Astrocyte of the hippocampus (primary cell): ENCODE measurements at places on chromosomes 7 and 10.

DNA sequence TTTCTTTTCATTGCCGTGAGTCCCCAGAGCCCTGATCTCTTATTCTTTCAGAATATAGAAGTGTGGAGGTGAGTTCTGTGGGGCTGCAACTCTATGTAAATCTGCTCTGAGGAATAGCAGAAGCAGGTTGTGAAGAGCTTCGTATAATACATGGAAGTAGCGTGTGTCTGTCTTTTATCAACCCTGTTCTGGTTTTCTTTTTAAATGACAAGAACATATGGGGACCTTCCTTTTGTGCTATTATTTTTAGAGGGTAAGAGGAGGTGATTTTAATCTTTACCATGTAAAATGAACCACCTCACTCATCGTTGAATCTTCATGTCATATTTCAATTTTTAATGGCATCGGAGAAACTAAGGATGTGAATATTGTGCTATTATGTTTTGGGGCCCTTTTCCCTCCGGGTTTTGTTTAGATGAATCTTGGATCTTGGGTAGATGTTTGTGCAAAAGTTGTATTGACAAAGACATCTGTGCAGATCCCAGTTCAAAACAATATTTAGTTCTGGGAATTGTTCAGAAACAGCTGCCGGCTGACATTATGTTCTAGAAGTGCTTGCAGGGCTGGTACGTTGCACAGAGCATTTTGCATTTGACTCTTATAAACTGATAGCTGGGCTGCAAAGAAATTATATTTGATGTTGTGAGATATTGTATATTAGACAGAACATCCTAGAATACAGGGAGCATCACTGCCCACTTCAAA, 46.7 kb downstream of the PLXDC2 start:
- DNase-seq, result no peak

DNA sequence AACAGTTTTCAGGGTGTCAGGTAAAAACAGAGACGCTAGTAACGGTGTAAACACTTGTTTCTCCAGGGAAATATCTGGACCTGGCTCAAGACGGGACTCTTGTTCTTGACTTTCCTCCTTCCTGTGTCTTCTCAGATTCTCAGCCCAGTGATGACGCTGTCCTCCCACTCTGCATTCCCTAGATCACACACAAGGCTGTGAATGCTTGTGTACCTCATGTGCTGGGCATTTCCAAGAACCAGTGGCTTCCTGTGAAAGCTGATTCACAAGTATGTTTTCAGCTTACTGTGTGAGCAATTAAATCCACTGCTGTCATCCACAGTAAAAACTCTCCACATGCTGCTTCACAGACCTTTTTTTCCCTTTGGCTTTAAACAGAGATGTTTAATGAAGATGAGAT, 193.8 kb upstream of the DPP6 start:
- DNase-seq, result peak; percentile 6

GRCh38 chr7:3914051-3914775, 613.2 kb downstream of the SDK1 start:
- no peak for DNase-seq

DNA sequence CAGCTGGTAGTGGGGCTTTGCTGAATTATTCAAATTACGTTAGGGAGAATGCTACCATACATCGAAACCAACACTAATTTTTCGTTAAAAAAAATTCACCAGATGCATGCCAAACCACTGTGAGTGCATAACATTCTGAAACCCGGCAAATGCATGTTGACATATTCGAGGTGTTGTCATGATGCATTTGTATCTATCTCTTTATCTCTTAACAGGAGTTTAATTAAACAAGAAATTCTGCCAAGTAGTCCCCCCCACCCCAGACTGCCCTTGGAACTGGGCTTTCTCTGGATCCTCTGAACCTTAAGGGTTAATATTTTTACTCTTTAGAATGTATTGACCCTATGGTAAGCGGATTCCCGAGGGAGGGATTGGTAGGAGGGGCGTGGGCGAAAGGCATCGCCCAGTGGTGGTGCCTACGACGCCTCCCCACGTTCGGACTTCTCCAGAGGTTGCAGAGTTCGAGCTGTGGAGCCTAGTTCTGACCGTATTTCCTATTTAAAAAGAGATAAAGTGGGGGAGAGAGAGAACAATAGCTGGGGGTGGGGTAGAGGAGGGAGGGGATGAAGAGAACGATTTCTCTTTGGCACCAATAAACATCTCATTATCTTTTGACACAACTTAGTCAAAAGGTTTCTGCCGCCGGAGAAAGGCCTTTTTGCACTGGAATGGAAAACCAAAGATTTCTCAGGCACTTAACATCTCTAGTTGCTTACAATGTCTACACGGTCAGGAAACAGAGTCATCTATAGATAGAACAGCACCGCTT, 7.2 kb downstream of the DLX6 start:
- DNase-seq, result no peak

- peak; percentile 49 for DNase-seq
Observed at GRCh38 chr7:115707258-115708012, 323.1 kb downstream of the TFEC start.

DNA sequence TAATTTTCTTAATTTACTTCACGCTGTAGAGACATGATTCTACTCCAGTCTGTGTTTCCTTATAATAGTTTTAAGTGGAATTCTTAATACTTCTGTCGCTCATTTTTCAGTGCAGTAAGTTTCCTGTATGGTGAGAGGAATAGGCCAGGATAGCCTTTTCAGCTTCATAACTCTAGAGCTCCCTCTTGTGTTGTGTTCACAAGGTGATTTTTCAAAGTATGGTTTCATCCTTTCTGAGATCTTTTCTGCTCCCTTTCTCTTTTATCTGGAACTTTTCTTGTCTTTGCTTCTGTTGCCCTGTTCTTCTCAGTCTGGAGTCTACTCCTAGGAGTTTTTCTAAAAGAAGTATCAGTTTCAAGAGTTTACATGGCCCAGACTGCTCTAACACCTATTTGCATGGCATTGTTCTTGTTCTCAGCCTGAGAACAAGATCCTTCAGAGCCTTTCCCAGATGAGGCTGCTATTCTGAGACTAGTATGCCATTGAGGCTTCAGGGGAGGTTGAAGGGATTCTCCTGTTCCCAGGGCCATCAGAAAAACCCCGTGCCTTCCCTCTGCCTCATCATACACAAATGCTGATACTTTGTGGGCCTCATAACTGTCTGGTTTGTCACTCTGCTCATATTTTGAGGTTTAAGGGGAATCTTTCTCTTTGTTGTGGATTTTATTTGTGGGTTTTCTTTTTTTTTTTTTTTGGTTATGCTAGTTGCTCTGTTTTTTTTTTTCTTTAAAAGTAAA, 21.8 kb downstream of the NET1 start:
- DNase-seq, result peak; percentile 76

GRCh38 chr10:101611096-101611905, 23.2 kb downstream of the DPCD start:
- DNase-seq, result no peak

DNA sequence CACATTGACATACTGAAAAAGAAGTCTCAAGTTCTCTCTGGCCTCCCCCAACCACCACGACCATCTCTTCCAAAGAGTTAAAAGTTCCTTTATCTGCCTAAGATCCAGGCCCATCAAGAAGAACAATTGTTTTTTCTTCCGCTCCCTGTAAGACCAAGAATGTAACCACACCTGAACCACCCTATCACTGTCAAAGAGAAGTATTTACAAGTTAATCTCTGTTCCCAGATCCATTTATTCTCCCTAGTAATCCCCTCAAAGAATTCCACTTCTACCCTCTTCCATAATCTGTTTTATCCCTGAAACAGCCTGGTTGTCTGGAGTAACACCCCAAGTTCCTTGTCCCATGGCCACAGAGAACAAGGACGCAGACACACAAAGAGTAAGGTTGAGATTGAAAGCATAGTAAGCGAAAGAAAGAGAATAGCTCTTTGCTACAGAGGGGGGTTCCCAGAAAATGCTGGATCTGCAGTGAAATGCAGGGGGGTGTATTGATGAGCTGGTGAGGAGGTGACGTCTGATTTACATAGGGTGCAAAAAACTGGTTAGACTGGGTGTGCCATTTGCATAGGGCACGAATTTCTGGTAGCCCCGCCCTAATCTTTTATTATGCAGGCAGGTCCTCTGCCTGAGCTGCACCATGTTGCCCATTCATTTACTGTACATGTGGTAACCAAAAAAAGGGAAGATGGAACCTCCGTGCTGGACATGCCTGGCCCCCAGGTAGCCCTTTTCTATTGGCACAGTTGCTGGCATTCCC, 122.0 kb downstream of the SKIDA1 start:
- no peak for DNase-seq

- DNase-seq, result no peak
Observed at GRCh38 chr7:135447748-135448147, 62.2 kb downstream of the CNOT4 start.

DNA sequence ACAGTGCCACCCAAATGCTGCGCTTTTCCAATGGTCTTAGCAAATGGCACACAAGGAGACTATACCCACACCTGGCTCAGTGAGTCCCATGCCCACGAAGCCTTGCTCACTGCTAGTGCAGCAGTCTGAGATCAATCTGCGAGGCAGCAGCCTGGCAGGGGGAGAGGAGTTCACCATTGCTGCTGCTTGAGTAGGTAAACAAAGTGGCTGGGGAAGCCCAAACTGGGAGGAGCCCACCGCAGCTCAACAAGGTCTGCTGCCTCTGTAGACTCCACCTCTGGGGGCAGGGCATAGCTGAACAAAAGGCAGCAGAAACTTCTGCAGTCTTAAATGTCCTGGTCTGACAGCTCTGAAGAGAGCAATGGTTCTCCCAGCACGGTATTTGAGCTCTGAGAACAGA, 891.2 kb downstream of the PCDH15 start:
- no peak for DNase-seq

DNA sequence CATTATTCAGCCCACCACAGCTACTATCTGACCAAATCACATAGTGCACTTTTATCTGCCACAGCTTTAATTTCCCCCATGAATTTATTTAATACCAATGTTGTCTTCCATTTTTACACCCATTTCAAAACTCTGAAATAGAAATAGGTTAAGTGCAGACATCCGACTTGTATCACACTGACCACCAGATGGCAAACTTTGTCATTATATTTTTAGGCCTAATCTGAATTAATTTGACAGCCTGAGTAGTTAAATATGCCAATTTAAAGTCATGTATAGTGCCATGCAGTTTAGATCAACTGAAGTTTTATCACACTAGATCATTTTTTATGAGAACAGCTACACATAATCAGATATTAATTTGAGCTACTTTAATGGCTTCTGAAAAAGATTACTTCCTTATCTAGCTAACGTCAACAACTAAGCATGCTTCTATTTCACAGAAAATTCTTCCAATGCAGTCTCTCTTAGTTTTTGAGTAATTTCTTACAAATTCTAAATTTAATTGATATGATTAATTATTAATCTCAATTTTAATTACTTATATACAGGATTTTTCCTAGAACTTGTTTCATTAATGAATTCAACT, 566.4 kb downstream of the GFRA1 start:
- DNase-seq, result peak; percentile 59

DNA sequence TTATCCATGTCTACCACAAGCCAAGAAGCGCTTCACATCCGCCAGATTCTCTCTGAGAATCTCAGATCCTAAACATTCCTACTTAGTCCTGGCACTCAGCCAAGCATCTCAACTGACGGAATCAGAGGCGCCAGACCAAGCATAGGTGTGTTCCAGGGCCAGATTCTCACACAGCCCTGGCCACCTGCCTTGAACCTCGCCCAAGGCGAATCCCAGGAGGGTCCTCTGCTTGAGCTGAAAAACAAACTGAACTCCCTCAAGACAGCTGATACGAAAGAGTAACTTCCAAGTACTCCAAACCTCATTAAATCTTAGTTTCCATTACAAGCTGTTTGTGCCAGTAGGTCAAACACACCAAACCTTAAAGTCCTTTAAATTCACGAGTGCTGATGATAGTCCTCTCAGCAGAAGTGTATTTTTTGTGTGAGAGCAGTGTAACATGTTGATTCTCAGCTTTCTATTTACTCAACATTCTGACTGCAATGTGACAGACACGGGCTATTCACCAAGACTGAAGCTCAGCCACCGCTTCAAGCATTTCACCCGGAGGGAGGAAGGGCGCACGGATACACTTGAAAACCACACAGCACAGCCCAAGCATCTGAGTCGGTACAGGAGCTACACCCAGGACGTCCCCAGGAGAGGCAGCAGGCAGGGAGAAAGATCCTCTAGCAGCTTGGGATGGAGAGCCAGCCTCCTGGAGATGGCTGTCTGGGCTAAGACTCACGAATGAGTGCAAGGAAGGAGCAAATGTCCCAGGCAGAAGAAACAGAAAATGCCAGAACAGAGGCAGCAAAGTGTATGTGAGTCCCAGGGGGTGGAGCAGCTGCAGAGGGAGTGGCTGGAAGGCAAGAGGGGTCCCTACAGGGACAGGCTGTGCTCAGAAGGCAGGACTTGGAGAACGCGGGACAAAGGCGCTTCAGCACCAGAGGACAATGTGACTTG, 6.0 kb downstream of the PARD3 start:
- DNase-seq, result peak; percentile 79
